ENCODE measurements at places on chromosomes 16 and 17.

DNA sequence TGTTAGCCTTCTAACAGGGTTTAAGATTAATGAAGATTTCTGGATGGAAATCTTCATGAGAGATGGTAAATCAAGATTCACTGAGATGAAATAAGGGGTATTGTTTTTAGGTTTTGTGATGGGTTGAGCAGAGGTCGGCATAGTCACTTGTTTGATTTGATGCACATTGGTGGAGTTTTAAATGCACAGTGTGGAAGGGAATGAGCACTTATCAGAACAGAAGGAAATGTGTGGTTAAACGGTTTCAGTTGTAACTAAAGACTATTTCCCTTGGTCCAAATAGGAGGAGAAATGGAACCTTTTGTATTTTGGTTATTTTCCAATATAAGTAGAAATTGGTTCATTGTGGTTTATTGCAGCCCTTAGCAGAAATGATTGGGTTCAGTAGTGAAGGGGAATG is 34.1 kb downstream of the CBFB start:
- DNase-seq, result no peak

DNA sequence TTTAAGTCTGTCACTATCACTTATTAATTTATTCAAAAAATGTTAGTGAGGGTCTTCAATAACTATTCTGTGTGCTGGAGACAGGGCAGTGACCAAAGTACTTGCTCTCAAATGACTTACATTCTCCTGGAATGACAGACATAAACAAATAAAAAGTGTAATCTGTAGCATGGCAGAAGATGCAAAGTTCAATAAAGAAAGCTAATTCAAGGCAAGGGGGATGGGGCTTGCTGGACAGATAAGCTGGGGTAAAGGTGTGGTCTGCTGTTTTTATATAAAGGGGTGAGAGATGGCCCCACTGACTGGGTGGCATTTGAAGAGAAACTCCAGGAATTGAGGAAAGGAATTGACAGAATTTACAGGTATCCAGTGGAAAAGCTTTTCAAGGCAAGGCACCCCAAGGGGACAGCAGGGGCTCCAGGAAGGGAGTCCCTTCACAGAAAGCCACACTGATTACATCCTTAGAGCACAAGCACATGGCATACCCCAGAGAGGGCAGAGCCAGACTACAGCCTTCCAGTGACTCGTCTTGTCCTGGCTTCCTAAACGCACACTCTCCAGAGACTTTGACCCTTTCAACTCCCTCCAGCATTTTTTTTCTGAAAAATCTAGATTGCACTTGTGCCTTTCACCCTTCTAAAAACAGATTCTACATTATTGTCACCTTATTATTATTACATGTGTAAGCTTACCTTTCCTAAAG is 123.7 kb upstream of the HS3ST3A1 start:
- DNase-seq, result no peak

DNA sequence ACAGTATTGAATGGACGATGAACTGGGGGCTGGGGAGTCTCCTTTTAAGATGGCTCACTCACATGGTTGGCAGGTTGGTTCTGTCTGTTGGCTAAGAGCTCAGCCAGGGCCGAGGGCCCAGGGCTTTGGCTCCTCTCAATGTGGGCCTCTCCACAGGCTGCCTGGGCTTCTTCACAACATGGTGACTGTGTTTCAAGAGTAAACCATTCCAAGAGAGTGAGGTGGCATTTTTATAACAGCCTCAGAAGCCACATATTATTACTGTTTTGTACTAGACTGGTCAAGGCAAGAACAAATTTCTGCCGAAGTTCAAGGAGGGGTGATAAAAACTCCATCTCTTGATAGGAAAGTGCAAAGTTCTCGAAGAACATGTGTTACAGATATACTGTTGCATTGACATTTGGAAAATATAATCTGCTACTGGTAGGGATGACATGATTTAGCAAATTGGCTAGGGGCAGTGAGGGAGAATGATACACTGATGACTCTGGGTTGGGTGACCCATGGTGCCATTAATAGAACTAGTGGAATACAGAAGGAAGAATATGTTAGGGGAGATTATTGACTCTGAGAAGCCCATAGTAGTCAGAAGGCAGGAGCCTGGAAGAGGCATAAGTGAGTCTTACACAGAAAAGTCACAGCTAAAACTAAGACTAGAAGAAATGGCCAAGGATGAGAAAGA is 13.7 kb downstream of the KRABD2 start:
- DNase-seq, result no peak

DNA sequence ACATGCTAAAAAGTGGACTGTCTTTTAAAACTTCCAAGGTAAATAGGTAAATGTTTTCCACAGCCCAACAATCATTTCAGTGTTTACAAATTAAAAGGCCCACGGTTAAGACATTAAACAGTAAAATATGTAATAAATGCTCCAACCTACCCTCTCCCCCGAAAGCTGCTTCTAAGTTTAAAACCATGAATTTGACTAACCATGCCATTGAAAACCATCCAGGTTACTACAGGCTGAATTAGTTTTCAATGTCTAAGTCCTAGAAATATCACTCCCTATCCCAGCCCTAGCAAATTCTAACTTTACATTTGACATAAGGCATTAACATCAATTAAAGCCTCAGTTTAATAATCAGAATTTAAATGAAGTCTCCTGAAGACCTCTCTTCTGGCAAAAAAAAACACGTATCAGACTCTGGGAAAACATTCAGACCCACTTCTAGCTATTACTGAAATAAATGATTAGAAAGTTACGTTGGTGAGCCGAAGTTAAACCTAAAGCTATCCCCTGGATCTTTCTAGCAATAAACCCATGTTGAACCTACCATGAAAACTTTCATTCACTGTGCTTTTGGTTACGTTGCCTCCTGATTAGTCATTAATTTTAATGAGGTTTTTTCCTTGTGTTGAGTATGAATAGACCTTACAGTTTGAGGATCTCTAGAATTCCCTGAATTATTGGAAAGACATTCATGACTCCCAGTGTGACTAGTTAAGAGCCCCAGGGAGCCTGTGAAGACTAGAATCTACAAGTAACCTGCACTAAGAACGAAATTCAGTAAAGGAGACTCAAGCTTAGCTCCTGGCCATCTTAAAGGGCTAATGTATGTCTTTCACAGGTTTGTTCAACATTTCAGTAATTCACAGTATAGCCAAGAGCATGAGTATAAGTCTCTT is 1.7 kb upstream of the POLG2 start:
- DNase-seq, result no peak

- DNase-seq, result no peak
Observed at GRCh38 chr17:79818026-79818758, 21.0 kb downstream of the CBX4 start.

- DNase-seq, result no peak
Observed at GRCh38 chr16:31127182-31127581, 8.3 kb downstream of the PRSS8 start.

DNA sequence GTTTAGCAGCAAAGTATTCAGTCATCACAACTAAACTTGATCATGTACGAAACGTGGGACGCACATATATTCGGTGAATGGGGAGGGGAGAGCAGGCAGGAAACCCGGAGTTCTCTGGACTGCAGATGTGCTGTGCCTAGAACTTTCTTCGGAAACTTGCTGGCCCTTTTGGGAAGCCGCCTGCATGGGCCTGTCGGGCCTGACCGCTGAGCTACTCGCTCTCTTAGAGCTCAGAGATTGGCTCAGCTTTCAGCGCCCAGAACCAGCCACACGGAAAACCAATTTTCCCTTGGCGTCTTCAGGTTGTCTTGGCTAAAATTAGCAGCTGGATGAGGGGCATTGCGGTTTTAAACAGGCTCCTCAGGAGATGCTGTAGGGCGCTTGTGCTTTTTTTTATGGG is 38.1 kb downstream of the ZDHHC7 start:
- no peak for DNase-seq

GRCh38 chr16:29662000-29662728 is 883 bp upstream of the SPN start:
- no peak for DNase-seq

DNA sequence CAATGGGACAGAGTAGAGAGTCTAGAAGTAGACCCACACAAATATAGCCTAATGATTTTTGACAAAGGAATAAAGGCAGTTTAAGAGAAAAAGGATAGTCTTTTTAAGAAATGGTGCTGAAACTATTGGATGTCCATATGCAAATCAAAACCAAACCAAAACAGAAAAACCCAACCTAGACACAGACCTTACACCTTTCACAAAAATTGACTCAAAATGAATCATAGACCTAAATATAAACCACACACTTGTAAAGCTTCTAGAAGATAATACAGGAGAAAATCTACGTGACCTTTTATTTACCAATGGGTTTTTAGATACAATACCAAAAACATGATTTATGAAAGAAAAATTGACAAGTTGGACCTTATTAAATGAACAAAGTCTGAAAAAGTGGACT is 66.4 kb upstream of the MPHOSPH6 start:
- DNase-seq, result no peak

GRCh38 chr16:49051576-49051975 is 230.1 kb downstream of the CBLN1 start:
- no peak for DNase-seq

- DNase-seq, result no peak
Observed at GRCh38 chr17:17028059-17028877, 14.0 kb upstream of the MPRIP start.

DNA sequence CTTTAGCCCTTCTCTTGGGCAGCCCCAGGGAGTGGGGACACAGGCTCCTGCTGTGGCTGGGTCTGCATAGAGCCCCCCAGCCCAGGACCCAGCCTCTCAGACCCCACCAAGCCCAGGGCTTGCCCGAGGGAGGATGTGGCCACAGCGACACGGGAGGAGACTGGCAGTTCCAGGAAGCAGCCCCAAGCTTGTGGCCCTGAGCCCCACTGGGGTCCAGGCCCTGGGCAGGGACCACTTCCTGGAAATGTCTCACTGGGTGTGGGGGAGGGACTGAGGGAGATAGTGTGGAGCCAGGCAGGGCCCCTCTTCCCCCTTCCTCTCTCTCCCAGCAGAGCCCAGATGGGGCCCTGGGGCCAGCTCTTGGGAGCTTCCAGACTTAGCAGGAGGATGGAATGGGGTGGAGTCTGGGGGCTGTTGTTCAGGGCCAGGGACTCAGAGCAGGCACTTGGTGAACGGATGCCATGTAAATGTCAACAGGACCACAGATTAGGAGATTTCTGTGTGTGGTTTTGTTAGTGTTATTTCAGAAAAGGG is 35.3 kb downstream of the ADGRG5 start:
- DNase-seq, result no peak

DNA sequence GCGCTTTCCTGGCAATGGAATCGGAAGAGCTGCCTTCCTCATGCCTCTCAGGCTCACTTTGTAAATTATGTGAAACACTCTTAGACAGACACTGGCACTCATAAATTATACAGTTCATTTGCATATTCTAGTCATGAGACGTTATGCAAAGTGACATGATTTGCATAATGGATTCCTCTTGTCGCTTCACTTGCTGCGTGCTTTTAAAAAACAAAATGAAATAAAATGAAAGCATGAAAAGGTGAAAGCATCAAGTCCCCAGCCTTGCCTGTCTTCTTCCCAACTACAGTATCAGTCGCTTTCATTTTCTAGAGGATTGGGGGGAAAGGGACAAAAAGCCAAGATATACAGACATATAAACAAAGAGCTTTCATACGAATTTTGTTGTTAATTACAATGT is 252.8 kb upstream of the PMFBP1 start:
- no peak for DNase-seq

DNA sequence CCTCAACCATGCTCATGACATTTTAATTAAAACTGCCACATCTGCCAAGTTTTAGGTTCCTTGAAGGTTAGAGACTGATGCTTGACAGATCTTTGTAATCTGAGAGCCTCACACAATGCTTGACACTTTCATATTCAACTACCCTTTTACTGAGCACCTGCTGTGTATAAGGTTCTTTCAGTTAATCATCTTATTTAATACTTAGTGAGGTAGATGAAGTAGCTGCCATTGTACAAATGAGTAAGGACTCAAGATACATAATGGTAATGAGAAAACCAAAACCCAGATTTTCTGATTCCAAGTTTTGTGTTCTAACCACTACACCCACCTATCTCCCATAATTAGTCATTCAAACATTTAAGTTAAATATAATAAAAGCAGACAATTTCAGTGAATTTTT is 35.4 kb upstream of the ARL6IP1 start:
- DNase-seq, result no peak

DNA sequence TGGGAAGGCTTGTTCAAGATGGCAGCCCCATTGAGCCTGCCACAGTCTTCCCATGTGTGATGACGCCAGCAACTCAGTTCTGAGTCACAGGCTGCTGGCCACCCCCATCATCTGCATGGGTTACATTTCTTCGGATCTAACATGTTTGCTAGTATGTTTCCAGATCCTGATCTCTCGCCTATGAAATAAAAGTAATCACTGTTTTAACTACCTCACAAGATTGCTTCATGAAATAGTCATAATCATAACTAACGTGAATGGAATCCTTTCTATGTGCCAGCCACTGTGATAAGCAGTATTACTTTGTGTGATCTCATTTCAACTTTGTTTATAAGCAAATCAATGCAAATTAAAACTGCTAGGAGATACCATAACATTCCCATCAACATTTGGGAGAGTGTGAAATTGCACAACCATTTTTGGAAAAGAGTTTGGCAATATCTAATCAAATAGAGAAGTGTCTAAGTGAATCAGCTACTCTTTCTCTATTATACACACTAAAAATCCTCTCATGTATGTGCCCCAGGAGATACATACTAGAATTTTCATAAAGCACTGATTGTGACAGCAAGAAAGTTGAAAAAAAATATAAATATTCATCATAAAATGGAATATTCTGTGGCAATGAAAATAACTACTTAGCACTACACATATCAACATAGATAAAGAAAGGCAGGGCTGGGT is 300.2 kb upstream of the IRX5 start:
- no peak for DNase-seq

DNA sequence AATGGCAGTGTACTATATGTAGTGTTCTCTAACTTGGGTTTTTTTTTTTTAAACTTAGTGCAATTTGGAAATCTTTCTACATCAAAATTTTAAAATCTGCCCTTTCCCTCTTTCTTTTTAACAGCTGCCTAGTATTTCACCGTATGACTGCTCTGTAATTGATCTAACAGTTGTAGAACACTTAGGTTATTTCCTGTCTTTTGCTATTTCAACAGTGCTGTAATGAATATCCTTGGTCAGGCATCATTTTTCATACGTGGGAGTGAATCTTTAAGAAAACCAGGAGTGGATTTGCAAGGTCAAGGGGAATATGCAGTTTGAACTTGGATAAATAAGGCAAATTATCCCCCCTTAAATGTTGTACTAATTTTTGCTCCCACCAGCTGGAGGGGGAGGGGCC is 3.8 kb downstream of the NLRC5 start:
- no peak for DNase-seq

- DNase-seq, result no peak
Observed at GRCh38 chr16:83581082-83581481, 226.7 kb upstream of the HSBP1 start.

- no peak for DNase-seq
Observed at GRCh38 chr16:3623642-3624041, 12.2 kb upstream of the SLX4 start.

GRCh38 chr17:63827801-63828221 is 348 bp upstream of the FTSJ3 start:
- no peak for DNase-seq
